T follicular helper cell (primary cell): ENCODE measurements at places on chromosomes 1 and 21.

- DNase-seq, result no peak
Observed at GRCh38 chr1:89791064-89791726, 29.6 kb upstream of the LRRC8D start.

GRCh38 chr1:12424793-12425192 is 193.2 kb downstream of the DHRS3 start:
- DNase-seq, result no peak

GRCh38 chr1:232568906-232569553 is 60.9 kb downstream of the SIPA1L2 start:
- DNase-seq, result no peak

GRCh38 chr1:234262007-234262753 is 111.1 kb upstream of the COA6 start:
- no peak for DNase-seq

DNA sequence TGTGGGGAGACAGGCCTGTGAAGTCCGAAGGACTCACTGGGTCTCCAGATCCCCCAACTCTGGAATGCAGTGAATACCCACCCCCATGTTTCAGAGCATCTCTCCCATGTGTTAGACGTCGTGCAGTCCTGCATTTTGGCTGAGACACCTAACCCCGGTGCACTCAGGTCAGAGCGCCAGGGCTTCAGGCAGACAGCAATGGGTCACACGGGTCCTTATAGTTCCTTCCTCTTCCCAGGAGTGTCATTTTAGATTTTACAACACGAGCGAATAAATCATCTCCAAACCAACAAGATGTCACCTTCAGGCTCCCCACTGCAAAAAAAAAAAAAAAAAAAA is 5.1 kb downstream of the PRRX1 start:
- no peak for DNase-seq

- DNase-seq, result no peak
Observed at GRCh38 chr1:45820173-45820572, 16.8 kb downstream of the MAST2 start.

DNA sequence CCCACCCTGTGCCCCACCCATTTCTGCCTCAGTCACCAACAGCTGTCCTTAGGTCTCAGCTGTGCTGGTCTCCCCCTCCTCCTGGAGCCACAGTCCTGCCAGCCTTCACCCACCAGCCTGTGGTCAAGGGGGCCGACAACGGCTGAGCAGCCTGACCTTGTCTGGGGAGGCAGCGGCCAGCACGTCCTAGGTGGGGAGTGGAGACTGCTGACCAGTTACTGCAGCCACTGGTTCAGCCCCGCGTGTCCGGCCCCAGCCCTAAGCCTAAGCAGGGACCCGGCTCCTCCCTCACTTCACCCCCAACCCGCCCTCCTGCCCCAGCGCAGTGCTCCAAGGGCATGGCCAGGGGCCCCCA is 79.2 kb downstream of the MORN1 start:
- no peak for DNase-seq

- no peak for DNase-seq
Observed at GRCh38 chr1:23533246-23534023, 2.4 kb upstream of the E2F2 start.

DNA sequence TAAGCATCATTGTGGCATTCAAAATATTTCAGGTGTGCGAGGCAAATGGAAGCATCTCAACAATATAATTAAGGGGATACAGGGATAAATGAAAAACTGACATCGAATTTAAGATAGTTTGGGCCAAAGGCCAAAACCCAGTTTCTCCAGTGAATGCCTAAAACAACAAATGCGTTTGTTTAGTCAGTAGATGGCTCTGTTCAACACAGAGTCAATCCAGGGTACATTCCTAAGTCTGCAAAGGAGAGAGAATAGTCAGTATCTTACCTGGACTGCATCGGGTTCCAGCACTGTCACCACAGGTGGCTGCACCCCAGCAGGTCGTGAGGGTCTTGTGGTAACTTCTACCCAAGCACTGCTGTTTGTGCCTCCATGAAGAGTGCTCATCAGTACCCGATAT is 321.1 kb downstream of the KCTD3 start:
- no peak for DNase-seq

- no peak for DNase-seq
Observed at GRCh38 chr1:43056981-43057391, 98.3 kb upstream of the SLC2A1 start.

DNA sequence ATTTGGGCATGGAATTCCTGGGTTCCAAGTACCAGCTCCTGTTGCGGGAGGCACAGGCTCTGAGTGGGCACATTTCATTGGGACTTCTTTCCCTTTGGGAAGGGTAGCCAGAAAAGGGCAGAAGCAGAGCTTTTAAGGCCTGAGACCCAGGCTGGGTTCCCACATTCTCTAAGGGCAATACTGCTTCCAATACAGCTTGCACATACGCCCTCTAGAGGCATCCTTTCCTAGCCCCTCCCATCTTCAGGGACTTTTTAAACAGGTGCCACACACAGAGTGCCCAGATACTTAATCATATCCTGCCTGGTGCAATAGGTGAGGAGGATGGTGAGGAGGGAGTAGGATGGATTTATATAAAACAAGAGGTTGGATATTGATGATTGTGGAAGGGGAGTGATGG is 5.7 kb downstream of the GPR88 start:
- peak; percentile 14 for DNase-seq

DNA sequence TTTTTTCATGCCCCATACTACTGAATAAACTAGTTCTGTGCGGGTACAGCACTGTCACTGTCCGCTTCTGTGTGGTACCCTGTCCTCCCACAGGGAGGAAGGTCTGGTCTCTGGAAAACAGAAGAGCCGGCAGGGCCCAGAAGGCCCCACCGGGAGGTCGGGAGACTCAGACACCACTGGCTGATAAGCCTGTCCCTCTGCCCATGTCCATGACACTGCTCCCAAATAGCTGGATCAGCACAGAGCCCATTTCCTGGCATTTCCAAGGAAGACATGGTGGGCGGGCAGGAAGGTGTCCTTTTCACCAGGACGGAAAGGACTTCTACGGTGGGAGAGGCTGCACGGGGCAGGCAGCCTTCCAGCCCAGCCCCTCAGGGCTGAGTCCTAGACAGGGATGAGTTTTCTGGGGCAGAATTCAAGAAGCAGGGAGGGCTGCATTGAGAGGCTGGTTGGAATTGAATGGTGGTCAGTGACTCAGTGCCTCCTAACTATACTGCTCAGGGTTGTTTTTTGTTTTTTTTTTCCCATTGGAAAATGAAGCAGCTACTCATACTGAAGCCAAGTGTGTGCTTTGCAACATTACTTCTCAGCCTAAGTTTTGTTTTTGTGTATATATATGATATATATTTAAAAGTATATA is 7.1 kb downstream of the PSRC1 start:
- DNase-seq, result no peak

GRCh38 chr21:26107429-26107828 is 63.1 kb downstream of the APP start:
- no peak for DNase-seq

DNA sequence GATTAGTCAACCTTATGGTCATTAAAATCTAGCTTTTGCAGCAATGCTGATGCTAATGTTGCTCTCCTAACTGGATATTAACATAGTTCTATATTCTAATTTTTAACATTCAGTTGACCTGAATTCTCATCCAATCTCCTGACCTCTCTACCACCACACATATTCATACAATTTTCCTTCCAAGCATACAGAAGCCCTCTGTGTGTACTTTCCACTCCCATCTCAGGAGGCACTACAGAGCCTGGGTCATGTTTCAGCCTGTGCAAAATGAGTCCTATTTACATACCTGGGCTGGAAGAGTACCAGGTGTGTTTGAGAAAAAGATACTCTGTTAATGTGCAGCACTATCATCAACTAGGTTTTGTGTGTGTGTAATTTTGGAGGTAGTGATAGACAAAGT is 486.3 kb downstream of the NEGR1 start:
- no peak for DNase-seq

- no peak for DNase-seq
Observed at GRCh38 chr1:182083851-182084486, 22.5 kb upstream of the ZNF648 start.
